SK-N-DZ (cell line): ENCODE measurements at places on chromosomes 12 and 14.

GRCh38 chr14:69392481-69392880 is 5.6 kb downstream of the ERH start:
- no peak for DNase-seq

DNA sequence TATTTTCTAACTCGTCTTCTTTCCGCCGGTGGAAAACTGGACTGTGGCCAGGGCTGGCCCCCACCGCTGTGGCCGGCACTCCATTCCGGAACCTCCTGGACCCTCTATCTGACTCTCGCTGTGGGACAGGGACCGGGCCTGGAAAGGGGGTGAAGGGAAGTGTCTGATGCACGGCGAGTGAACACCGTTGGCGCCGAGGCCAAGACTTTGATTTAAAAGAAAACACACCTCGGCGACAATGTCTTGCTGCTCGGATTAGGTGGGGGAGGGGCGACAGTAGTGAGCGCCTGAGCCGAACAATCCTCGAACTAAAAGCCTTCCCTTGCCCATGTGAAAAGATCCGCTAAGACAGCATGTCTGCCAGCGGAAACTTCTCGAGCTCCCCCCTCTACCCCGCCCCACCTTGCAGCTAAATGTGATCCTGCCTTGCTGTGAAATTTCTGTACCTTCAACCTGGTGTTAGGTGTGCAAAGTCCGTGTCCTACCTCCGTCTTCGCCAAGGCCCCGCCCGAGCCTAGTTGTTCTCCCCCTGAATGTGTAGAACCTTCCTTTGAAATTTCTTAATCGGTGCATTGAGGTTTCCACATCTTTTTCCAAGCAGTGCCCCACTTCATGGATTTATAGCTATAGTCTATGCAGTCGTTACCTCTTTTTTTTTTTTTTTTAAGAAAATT is 862 bp upstream of the HOTAIR start:
- DNase-seq, result no peak

DNA sequence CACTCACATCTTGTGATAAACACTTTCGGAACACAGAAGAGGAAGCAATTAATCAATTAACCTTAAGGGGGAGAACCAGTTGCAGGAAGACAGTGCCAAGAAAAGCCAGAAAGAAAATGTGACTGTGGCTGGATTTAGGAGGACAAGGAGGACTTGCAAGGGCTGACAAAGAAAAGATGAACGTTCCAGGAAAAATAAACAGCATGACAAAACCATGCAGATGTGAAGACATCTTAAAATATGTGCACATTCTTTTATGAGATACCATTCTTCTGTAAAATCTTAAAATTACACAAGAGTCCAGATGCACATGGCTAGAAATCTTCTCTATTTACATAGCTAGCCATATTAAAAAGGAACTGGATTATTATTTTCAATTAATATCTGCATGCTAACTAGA is 33.4 kb downstream of the KITLG start:
- DNase-seq, result no peak

GRCh38 chr12:3045494-3045893 is 31.7 kb upstream of the TSPAN9 start:
- no peak for DNase-seq

DNA sequence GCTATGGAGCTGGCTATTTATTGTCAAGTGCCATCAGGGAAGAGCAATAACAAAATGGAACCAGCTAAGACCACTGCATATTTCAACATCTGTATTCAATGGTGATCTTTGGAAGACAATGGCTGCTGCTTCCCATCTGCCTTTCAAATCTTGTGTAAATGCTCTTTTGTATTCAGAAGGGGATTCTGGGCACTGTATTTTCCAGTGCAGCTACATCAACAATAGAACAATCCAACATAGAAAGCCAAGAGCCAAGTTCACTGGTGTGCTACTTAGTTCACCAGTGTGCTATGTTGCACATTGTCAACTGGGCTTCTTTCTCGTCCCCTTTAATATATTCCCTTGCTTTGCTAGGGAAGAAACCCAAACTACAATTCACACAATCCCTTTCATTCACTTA is 128.8 kb upstream of the OR4E1 start:
- DNase-seq, result no peak

GRCh38 chr14:95337041-95337595 is 17.4 kb upstream of the CLMN start:
- DNase-seq, result no peak

- no peak for DNase-seq
Observed at GRCh38 chr12:63389211-63389610, 238.2 kb upstream of the AVPR1A start.

GRCh38 chr14:84298663-84299195 is 1231.2 kb upstream of the FLRT2 start:
- peak; percentile 71 for DNase-seq

DNA sequence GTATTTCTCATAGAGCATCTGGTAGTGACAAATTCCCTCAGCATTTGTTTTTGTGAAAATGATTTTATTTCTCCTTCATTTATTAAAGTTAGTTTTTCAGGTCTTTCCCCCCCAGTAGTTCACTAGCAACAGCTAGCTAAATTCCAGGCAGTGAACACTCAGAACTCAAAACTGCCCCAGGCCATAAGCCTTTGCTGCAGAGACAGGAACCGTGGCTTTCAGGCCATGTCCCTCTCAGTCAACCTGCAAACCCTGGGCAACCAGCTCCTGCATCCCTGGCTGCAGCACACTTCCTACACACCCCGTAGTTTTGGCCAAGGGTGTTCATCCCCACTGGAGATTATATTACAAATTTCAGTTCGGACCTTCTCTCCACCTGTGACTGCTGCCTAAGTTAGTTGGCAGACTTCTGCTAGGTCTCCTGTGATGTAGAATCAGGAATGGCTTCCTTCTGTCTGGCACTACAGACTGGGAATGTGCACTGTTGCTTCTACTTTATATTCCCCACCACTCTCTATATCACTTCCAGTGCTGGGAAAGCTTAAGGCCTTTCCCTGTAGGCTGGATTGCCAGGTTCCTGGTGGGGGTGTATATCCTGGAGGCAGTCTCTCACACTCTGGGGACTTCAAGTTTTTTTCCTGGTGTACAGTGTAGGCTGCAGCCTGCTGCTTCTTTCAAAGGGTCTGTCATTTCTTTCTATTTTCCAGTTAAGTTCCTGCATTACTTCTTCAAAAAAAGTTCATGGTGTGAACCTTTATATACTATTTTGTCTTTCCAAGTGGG is 924.4 kb upstream of the LRFN5 start:
- no peak for DNase-seq

DNA sequence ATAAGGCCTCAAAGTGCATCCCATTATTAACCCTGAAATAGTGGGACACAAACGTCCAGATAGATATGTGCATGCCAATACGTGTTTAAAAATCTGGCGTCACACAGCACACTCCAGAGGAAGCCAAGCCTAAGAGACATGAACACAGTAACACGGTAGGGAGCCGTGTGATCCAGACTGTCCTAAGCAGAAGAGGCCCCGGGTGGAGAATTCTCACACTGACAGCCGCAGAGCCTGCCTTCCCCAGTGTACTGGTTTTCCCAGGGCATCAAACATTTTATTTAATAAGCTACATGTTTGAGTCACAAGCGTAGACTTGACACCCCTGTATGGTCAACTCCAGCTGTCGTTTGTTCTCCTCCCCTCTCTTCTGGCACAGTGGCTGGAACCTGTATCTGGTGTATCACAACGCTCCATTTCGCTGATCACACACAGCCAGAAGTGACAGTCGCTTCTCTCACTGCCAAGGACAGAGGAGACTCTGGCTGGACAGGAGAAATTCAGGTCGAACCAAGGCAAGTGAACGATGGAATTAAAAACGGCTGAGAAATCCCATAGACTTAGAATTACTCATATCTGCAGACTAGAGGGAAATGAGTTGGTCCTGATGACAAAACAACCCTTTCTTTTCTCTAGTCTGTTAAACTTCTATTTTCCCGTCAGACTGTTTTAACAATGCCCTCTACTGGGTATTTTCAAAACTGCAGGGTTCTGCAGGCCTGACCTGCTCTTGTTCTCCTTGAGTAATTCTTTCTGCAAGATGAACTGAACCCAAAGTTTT is 359.9 kb downstream of the RGS6 start:
- peak; percentile 2 for DNase-seq

GRCh38 chr12:102182635-102183034 is 15.0 kb downstream of the PMCH start:
- DNase-seq, result no peak

- peak; percentile 64 for DNase-seq
Observed at GRCh38 chr14:22886500-22887259, 3.7 kb downstream of the REM2 start.

- no peak for DNase-seq
Observed at GRCh38 chr14:51999084-51999483, 9.7 kb downstream of the RTRAF start.

DNA sequence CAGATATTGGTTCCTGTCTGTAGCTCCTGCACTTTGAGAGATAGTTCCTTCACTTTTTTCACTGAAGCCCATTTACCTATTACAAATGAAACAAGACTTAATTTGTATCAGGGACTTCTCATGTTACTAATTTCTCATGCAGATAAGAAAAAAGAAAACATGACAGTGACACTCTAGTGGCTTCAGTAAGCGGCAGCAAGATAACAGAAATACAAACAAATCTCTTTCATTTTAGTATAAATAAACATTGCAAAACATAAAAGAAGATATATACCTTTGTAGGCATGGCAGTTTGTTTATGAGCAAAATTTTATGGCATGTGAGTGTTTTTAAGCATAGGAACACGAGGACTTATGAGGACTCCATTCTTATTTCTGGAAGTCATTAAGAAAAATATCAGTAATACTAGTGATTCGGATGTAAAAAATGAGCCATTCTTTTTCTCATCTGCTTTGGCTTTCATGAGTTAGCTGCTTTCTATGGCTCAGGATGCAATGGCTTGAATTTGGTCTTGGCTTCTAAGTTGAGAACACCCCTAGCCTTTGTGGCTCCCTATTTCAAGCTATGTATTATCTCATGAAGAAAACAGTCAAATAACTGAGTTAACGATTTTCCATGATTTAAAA is 310.1 kb upstream of the RGS6 start:
- no peak for DNase-seq

DNA sequence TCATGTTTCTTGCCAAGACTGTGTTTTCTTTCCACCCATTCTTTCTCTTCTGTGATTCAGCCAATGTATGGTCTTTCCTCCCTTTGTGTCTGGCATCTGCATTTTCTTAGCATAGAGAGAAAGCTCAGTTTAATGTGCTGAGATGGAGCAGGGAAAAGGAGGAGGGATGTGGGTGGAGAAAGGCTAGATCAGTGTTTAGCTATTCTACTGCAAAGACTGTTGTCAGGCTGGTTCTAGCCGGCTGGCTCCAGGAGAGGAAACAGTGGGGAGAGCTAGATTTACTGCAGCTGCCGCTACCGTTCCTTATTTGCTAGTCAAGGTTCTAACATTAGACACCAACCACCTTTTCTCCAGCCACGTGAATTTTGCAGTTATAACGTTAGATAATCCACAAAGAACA is 5.2 kb upstream of the RIMKLB start:
- DNase-seq, result peak; percentile 67

- no peak for DNase-seq
Observed at GRCh38 chr14:88551980-88552431, 2.8 kb downstream of the PTPN21 start.

DNA sequence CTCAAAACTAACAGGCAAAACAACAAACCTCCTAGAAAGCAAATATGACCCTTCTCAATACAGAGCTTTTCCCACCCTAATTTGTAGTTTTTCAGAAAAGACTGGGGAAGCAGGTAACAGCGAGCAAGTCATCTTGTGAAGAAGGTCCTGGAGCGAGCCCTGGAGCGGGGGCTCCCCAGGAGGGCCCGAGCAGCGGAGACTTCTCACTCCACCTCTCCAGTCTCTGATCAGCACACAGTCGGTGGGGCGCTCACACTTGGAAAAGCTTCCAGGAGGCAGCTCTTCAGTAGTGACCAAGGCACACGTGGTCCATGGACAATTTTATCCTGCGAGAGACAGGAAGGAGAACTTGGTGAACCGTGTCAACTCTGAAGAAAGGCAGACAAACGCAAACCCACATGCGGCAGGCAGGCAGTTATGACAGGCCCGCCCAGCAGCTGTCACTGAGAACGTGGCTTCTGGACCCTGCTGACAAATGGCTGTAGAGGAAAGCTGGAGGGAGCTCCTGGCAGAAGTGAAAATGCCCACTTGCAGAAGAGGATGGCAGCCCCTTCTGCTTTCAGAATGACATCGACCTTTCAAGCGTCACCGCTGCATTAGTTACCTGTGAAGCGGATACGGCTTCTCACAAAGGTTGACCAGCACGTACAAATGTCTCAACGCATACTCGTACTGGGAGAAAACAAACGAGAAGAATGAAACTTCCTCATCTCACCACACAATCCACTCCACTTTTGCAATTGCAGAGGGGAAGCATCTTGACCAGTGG is 44.2 kb downstream of the LGMN start:
- no peak for DNase-seq

GRCh38 chr12:4909410-4909733 is 333 bp upstream of the KCNA1 start:
- no peak for DNase-seq

DNA sequence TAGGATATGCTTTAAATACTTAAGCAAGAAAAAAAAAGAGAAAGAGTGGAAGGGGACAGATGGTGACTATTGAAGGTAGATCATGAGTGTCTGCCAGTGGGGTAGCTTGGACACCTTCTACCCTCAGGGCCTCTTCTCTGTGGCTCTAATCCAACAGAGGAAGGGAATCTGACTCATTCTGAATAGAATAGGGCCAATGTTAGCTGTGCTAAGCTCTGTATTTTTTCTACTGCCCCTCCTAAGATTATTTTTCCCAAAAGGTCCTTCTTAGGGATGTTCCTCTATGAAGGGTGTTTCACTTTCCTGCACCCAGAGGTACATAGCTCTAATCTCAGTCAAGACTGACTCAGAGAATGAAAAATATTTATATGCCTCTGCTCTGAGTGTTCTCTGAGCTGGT is 25.6 kb downstream of the UNC79 start:
- no peak for DNase-seq

GRCh38 chr14:99565383-99565782 is 38.6 kb downstream of the CCDC85C start:
- no peak for DNase-seq

GRCh38 chr12:59700153-59700450 is 104.3 kb downstream of the SLC16A7 start:
- DNase-seq, result no peak

DNA sequence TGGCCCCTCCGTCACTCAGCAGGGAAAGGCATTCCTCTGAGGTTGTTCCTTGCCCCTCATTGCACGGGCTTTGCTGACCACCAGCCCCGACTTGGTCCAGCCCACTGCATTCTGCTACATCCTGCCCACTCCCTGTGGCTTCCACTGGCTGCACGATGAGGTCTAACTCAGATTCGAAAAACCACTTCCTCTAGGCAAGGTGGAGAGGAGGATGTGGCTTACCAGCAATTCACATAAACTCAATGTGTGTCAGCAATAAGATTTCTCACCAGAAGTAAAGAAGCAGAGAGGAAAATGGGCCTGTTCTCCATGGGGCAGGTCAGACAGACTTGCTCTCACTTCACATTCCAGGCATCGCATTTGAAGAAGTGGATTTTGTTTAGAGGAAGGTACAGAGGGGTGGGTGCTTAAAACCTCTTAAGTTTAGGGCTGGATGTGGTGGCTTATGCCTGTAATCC is 14.7 kb downstream of the GPR68 start:
- DNase-seq, result no peak

DNA sequence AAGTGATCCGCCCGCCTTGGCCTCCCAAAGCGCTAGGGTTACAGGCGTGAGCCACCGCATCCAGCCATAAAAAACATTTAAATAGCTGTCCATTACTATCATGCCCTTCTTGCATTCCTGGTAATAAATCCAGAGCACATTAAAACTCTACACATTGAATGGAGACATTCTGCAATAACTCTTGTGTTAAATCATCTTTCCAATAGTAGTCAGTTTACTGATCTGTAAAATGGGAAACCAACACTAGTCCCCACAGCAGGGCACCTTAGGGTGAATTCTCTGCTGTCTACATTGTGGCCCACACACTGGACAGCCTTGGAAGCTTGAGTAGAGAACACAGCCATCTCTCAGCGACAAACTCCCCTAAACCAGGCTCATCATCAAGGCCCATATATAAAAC is 85.5 kb upstream of the NUDT4 start:
- no peak for DNase-seq
